ENCODE measurements at places on chromosomes 3 and 15.
A peak's percentile ranks its signal among the peaks of the same experiment; 100 is the strongest.

- no peak for DNase-seq
These were observed 136.7 kb upstream of the WNT5A start for GRCh38 chr3:55623786-55624185.

DNA sequence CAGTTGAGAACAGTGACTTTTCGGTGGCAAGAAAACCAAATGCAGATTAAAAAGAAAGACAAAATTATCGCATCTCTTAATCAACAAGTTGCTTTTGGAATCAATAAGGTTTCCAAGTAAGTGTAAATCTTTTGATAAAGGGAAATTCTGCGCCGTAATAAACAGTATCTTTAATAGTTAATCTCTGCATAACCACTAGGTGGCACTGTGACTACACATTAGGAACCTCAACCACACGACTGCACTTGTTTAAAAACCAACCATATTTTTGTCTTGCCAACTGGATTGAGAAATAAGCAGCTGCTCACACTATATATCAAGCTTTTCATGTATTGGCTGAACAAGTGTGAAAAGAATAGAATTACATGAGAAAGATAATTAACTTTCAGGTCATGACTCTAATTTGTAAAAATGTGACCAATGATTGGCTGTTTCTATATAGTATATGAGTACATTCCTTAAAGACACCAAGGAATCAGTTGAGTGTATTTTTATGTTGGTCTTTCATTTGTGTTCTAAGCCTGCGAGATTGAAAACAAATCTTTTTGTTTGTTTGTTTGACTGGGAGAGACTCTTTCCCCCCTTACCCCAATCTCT lies 72.7 kb downstream of the DZIP3 start:
- DNase-seq = peak; percentile 22

GRCh38 chr3:71456156-71456555 lies 127.4 kb downstream of the FOXP1 start:
- DNase-seq = no peak

DNA sequence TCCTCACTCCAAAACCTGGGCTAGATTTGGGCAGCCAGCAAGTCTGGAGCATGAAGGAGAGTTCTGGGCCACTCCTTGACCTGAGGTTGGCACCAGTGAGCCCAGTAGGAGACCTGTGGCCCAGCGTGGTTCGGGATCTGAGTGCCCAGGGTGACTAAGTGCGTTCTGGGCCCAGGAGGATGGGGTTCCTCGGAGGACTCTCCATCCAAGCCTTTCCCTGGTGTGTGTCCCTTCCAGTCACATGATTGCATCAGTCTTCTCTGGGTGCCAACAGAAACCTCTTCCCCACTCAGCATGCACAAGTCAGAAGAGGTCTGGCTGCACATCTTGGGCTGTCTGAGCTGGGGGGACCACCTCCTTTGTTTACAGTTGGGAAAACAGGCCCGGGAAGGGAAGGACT lies 14.9 kb downstream of the TMEM43 start:
- DNase-seq = no peak

DNA sequence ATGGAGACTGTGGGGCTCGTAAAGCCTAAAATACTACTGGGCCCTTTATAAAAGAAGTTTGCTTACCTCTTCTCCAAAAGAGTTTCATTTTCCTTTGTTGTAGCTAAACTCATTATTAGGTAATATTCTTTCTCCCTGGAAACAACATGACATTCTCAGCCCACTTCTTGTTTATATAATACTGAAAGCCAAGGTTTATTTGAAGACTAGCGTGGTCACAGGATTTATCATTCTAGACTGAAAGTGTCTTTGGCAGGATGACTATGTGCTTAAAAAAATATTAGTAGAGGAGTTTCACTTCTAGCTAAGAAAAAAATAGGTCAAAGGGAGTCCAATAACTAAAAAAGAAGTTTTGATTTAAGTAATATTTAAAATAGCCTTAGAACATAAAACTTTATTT lies 1085.2 kb upstream of the CADM2 start:
- no peak for DNase-seq

DNA sequence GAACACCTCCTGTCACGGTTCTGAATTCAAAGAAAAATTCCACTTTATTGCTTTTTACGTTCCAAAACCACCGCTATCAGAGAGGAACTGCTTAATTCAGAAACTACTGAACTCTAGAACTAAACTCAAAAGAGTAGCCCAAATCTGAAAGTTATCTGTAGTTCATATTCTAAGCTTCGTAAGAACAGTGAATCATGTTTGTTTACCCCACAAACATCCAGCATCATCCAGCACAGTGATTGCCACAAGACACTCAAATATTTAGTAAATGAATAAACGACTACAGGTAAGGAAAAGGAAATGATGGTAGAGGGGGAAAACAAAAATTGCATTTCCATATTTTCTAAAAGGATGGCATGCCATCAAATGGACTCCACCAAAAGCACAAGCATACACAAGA lies 32.3 kb downstream of the VPS13C start:
- no peak for DNase-seq

DNA sequence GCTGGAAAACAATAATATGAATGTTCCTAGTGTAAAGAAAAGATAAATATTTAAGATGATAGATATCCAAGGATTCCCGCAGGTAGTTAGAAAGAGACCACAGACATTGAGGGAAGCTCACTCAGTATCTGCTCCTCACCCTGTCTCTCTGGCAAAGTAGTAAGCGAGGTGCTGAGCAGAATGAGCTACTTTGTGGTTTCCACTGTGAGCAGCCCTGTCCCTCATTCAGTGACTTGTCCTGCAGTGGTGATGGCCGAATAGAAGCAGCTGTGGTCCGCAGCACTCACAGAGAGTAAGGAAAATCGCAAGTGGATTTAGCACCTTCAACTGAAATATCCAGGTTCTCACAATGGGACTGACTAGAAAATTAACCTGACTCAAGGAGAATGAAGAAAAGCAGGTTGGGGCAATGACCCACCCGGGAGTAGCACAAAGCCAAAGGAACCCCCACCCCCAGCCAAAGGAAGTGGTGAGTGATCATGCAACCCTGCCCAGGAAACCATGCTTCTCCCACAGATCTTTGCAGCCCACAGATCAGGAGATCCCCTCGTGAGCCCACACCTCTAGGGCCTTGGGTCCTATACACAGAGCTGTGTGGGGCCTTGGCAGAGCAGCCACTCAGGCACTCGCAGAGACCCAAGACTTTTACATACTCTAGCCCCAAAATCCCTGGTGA lies 21.8 kb upstream of the SLC25A38 start:
- DNase-seq = no peak

DNA sequence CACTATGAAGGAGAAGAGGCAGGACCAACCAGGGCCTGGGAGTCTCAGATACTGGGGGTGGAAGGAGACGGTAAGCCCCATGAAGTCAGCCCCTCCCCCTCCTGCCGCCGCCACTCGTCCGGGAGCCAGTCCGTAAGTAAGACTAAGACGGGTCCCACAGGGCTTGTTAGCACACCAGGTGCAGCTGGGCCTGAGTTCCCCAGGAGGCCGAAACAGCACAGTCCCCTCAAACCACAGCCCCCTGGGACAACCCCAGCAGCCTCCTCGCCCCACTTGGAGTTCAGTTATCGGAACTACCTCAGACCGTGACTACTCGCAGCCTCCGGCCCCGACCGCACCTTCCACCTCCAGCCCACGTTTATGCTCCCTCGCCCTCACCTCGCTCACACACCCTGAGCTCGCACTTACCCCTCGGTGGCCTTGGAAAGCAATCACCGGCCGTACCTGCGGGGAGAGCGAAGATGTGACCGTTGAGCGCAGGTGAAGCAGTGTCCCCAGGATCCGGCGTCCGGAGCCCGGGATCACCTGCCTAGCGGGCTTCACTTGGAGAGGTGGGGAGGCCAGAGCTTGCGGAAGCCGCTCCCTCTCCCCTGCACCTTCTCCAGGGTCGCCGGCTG lies 557 bp downstream of the ELL3 start:
- DNase-seq = no peak

- DNase-seq = no peak
These were observed 172.7 kb downstream of the WDR72 start for GRCh38 chr15:53586799-53587198.

- no peak for DNase-seq
These were observed 15.6 kb downstream of the HCLS1 start for GRCh38 chr3:121645054-121645453.

- no peak for DNase-seq
These were observed 53.2 kb upstream of the RBSN start for GRCh38 chr3:15152184-15152583.

DNA sequence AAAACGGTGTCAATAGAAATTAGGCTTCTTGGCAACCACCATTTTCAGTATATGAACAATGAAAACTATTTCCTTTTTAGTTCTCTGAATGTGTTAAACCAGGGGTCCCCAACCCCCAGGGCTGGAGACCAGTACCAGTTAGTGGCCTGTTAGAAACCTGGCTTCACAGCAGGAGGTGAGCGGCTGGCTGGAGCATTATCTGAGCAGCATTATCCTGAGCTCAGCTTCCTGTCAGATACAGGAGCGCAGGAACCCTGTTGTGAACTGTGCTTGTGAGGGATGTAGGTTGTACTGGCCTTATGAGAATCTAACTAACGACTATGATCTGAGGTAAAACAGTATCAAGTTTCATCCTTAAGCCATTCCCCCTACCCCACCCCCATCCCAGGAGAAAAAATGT lies 328.7 kb downstream of the ZBBX start:
- DNase-seq = no peak

GRCh38 chr15:70815604-70816003 lies 38.4 kb downstream of the LARP6 start:
- DNase-seq = no peak

- DNase-seq = no peak
These were observed 493.9 kb downstream of the ZIC1 start for GRCh38 chr3:147903026-147903425.

DNA sequence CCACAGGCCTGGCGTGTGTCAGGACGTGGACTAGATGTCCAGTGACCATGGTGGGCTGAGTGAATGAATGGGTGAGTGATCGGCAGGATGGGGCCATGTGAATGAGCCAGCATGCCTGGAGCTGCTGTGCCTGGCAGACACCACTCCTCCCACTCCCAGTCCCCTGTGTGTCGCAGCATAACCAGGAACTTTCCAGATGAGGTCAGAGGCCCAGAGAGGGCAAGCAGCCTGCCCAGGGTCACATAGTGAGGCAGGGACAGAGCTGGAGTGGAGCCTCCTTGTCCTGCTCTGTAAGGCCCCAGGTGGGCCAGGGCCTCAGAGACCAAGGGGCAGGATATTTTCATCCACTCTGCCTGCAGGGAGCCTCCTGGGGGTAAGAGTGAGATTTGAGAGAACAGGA lies 6.4 kb downstream of the IQSEC1 start:
- DNase-seq = no peak

DNA sequence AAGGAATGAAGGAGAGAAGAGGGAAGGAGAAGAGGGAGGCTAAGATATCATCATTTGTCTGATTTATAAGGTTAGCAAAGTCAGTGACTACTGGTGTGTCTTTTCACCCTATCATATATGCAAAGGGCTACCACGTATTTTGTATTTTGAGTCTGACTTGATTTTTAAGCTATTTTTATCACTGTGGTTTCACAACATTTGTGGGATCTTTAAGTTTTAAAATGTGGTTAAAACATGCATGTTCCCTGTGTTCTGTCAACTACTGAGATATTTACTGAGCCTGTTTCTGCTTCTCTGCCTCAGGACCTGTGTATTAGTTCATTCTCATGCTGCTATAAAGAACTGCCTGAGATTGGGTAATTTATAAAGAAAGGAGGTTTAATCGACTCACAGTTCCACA lies 22.5 kb upstream of the SPTSSB start:
- no peak for DNase-seq

GRCh38 chr15:74011610-74012009 lies 17.1 kb downstream of the PML start:
- no peak for DNase-seq

GRCh38 chr3:61618871-61619270 lies 57.5 kb downstream of the PTPRG start:
- no peak for DNase-seq

- no peak for DNase-seq
These were observed 476.2 kb upstream of the RASGRP1 start for GRCh38 chr15:39040861-39041260.

GRCh38 chr3:185332026-185332735 lies 30.8 kb upstream of the MAP3K13 start:
- peak; percentile 95 for DNase-seq

GRCh38 chr3:23743141-23743784 lies 62.5 kb upstream of the UBE2E1 start:
- no peak for DNase-seq

- no peak for DNase-seq
These were observed 2.3 kb upstream of the IDH2 start for GRCh38 chr15:90104551-90104950.

DNA sequence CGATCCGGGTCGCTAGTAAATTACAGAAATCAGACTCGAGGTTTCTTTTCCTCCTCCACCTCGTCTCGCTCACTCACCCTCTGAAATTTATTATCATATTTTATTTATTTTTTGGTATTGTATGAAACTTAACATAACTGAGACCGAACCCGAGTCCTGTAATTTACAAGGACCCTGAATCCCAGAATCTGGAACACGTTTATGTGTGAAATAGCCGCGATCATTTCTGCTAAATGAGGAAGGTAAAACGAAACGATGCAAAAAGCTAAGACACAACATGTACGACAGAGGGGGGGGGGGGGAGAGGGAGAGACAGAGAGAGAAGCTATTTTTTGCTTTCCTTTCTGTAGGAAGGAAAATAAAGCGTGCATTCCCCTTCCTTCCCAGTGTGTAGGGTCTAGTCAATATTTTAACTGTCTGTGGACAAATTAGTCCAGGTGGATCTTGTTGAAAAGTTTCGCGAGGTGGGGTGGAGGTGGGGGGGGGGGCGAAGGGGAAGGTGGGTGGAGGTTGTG lies 1.6 kb downstream of the BBX start:
- no peak for DNase-seq

DNA sequence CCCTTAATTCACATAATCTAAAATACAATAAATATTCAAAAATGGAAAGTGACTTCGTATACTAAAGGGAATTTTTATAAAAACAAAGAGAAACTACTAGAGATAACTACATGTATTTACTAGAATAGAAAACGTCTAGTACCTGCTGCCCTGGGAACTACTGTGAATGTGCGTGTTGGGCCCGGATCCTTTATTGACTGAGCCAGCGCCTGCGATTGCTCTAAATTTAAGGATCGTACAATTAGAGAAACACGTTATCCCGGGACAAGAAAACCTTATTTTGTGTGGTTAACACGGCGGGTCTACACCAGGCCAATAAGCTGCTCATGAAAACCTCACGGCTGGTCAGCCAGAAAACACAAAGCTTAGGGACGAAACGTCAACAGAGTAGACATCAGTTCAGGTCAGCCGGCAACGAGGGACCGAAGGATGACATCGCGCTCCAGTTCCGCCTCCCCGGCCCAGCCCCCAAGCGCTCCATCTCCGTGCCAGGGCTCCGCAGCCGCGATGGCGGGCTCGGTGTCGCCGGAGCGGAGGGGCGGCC lies 555 bp downstream of the TM2D3 start:
- no peak for DNase-seq

DNA sequence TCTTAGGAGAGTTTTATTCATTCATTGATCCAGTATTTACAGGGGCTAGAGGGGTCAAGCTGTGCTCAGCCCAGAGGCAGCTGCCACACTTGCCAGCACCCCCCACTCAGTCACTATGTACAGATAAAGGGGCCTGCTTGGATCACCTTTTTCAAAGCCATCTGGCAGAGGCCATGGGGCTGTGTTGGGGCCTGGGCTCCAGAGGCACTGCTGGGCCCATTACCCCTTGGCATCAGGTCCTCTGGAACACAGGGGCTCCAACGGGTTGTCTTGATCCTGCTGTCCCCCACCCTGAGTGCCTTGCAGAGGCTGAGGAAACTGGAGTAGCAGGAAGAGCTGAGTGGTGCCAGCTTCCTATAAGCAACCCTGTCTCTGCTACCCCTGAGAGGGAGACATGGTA lies 43.9 kb downstream of the SEMA3G start:
- DNase-seq = no peak

- no peak for DNase-seq
These were observed 49.3 kb downstream of the TMOD3 start for GRCh38 chr15:51878446-51879386.
